Muscle of leg (tissue), 16 donors: ENCODE measurements at places on chromosomes 5 and 9.

GRCh38 chr5:114402206-114402605 is 40.3 kb downstream of the KCNN2 start:
- DNase-seq: no peak

DNA sequence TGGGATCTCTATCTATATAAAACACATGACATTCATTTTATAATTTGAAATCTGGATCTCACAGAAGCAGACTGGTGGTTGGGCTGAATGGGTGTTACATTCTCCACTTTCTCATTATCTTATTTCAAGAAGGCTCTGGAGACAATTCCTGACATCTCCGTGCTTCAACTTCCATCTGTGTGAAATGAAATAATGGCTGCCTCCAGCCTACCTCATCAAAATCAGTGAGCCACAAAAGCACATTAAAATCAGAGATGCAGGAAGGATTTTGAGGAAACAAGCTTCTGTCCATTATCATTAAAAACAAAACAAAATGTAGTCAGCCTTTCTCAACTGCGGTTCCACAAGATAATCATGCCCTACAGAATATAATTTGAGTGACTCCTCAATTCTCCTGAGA is 958.3 kb upstream of the DMAC1 start:
- no peak for DNase-seq

- DNase-seq: peak; percentile 22
Observed at GRCh38 chr9:71975833-71976232, 64.4 kb downstream of the C9orf85 start.

GRCh38 chr9:129888293-129889121 is 53.2 kb downstream of the USP20 start:
- peak; percentile 46 for DNase-seq

GRCh38 chr5:16596581-16596940 is 20.2 kb downstream of the RETREG1 start:
- DNase-seq: no peak

DNA sequence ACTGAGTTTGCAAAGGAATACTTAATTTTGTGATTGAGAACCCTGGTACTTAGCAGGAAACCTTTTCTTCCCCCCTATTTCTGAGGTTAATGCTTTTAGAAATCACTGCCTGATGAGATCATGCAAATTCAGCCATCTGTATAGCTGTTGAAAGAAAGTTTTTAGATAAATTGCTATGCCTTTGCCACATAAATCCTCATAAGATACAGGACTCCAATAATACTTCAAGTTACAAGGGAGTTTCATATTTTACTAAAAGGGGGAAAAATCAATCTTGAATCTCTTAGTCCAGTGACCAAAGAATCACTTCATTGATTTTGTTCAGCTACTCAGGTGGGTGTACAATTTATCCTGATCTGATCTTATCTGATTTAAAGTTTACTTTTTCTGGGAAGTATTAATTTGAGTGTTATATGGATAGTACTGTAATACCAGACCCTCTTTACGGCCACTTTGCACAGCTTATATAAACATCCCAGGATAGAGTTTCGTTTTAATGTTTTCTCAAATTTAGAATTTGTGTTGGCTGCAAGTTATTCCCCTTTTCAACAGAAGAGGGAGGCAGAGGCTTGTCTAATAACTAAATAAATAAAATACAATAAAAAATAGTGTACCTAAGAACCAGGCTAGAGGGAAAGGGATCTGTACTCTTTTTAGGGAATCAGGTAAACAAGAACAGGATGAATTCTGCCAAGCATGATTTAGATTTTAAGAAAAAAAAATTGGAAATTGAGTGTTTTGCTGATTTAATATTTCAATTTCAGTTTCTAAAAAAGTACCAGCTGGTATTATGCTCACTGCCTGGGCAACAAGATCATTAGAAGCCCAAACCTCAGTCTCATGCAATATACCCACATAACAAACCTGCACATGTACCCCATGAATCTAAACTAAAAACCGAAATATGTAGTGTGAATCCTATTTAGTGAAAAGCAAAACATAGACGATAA is 69.1 kb downstream of the PSAT1 start:
- DNase-seq: peak; percentile 43

DNA sequence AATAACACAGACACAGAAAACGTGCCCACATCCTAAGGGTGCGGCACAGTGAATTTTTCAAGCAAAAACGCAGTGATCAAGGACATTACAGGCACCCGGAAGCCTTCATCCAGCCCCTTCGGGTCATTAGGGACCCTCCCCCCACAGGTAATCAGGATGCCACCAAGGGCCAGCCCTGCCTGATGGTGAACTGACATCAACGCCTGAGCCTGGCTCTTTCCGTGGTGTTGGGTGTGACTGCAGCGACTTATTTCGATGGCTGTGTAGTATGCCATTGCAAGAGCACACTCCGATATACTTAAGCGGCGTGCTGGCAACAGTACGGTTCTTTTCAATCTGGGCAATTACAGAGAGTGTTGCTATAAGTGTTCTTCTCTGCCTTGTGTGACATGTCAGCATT is 310.0 kb upstream of the IRX1 start:
- DNase-seq: no peak

DNA sequence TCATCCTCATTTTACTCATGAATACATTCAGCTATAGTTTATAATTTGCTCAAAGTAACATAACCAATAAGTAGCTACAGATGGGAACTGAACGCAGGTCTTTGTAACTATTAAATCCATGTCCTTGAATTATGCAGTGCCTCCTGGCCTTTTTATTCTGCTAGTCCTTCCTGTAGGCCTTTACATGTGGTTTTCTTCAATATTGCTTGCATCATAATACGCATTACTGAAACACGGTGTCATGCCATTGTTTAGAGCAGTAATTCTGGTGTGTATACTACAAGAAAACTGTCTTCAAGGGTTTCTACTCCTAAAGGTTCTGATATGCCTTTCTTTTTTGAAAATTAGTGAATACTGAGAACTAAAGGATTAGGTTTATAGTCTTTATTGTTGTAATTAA is 20.7 kb downstream of the CWC27 start:
- no peak for DNase-seq

DNA sequence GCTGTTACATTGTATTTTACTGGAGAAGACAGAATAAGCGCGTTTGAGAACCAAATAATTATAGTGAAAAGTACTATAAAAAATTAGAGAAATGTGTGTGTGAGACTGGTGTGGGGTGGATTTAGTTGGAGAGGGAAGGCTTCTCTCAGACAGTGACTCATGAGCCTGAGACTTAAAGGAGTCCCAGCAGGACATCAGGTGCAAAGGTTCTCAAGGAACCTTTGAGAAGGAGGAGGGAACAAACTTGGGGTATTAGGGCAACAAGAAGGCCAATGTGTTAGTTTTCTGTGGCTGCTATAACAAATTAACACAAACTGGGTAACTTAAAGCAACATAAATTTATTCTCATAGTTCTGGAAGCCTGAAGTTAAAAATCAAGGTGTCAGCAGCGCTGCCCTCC is 4.9 kb downstream of the DDX4 start:
- no peak for DNase-seq

- DNase-seq: peak; percentile 26
Observed at GRCh38 chr5:5344051-5344571, 78.4 kb upstream of the ICE1 start.

DNA sequence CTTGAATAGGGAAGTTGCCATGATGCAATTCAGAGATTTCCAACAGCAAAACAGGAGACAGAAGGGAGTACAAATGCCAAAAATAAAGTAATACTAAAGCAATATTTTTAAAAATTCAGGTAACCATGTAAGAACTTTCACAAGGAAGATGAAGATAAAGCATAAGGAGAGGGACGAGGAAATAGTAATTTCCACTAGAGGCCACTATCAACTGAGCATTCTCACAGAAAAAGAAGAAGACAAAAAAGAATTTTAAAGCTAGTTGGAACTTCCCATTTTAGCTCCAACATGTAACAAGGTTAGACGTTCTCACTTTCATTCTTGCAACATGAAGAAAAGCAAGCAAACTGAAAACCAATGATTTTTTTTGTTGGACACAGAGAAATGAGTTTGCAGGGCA is 779.9 kb upstream of the CDH6 start:
- DNase-seq: no peak

GRCh38 chr5:78064941-78065472 is 229.5 kb downstream of the AP3B1 start:
- DNase-seq: no peak

DNA sequence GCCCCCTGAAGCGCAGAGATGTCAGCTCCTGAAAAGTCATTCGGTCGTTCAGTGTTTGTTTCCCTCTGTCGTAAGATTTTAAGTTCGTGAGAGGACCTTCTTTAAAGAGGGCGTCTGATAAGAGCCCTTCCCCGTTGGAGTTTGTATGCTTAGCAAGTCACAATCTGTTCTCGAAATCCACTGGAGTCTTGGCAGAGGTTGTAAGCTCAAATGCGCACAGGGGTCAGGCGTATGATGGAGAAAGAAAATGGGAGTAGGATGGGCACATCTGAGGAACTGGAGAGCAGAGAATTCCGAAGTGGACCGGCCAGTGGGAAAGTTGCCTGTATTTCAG is 710 bp downstream of the HSD17B4 start:
- DNase-seq: peak; percentile 53

DNA sequence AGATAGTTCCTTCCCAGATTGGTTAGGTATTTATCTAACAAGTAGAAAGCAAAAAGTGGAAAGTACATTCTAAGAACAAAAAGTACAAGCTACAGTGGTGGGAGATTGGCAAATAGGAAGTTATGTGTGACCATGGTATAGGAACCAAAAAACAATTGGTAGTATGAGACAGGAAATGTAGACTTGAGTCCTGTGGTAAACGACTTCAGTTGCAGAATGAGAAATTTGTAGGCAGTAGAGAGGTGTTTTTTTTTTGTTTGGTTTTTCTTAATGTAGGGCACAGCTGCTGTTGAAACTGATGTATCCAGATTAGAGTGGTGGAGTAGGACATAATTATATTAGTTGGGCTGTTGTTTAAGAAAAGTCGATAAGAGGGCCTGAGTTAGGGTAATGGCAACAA is 72.0 kb downstream of the CCNH start:
- no peak for DNase-seq

DNA sequence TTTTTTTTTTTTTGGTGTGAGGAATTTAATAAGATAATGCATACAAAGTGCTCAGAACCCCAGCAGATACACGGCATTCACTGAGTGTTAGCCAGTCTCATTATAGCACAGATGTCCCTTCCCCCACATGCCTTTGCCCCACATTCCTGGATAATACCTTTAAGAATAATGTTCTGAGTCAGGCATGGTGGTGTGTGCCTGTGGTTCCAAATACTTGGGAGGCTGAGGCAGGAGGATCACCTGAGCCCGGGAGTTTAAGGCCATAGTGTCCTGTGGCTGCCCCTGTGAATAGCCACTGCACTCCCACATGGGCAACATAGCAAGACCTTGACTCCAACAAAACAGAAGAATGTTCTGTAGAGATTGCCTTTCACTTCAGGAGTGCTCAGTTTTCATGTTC is 24.2 kb upstream of the ANKRD18A start:
- no peak for DNase-seq

DNA sequence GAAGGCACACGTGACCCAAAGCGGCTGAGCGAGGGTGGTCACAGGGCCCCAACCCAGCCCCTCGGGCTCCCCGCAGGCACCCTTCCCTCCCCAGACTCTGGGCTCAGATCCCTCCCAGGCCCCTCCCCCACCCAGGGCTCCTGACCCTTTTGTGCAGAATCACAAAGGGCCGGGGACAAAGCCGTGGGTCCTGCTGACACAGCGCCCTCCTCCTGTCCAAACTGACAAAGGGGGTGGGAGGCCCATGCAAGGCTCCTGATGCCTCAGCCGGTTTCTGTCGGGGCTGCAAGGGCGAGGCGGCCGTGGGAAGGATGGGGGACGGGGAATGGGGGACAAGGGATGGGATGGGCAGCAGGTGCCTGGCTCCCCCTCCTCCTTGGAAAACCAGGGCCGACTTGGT is 43.5 kb upstream of the UBAC1 start:
- DNase-seq: no peak
